ENCODE measurements at places on chromosomes 13 and 19.

DNA sequence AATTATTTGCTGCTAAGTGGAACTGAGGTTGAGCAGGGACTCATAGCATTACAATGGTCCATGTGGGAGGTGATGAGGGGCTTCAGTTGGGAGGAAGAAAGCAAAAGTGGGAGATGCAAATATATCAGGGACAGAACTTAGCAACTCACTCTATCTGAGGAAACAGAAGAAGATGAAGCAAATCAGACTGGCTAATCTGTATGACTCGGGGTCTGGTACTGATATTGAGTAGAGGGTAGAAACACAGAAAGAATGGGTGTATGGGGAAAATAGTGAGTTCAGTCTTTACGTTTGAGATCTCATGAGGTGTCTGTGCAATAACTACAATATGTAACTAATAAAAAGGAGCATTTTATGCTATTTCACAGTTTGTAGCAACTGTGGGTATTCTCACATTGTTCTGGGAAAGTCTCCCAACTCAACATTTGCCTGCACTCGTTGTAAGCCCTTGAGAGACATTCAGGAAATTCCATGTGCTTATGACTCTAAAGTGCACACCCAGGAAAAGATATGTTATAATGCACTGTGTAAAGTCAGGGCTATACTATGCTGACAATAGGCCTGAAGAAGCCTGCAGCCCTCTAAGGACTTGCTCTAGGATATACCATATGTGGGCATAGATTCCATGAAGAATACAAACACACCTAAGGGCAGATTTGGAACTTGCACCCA, 183.5 kb downstream of the SPRY2 start:
- DNase-seq: no peak

DNA sequence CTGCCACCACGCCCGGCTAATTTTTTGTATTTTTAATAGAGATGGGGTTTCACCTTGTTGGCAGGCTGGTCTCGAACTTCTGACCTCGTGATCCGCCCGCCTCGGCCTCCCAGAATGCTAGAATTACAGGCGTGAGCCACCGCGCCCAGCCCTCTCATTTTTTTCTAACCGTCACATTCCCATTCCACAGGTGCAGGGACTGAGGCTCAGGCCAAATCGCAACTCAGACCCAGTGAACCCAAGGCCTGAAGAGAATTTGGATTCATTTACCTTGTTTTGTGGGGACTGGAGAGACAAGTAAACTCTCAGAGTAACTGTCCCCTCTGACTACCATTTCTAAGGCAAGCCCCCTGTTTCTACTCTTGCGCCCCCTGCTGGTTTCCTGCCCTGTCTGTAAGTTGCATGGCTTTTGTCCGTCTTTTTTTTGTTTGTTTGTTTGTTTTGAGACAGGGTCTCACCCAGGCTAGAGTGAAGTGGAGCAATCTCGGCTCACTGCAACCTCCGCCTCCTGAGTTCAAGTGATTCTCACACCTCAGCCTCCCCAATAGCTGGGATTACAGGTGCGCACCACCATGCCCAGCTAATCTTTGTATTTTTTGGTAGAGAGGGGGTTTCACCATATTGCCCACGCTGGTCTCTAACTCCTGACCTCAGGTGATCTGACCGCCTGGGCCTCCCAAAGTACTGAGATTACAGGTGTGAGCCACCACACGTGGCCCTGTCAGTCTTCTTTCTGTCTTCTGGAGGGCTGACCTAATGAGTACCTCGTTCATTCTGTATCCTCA, 2.3 kb upstream of the STRN4 start:
- DNase-seq: no peak

GRCh38 chr13:79477968-79478367, 3.0 kb upstream of the NDFIP2 start:
- no peak for DNase-seq

DNA sequence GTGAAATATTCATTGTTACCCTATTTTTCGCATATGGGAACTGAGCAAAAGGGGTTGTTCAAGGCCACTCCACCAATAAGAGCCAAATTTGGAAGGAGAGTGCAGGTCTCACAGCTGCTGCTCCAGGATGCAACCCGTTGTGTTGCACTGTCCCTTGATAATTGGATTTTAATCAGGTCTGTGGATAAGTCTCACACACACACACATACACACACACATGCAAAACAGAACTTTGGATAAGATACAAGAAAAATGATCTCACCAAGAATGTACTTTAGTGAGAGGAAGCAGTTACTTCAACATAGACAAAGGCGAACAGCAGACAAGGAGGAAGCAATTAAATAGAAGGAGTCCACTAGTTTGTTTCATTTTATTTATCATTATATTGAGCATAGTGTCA, 127.3 kb upstream of the EDNRB start:
- DNase-seq: no peak

DNA sequence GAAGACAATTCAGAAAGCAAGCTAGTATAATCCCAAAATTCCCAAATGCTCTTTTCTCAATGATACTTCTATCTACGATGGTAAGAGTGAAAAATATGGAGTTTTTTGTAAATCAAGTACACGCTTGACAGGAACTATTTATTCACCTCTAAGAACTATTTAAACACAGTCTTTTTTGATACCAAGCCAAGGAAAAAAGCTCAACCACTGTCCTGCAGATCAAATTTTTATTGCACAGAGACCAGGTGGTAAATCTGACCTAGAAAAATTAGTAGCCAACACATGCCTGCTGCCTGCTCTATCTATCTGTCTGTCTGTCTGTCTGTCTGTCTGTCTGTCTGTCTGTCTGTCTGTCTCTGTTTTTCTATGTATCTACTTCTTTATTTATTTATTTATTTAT, 292.2 kb downstream of the MZT1 start:
- DNase-seq: no peak

- no peak for DNase-seq
Measured at GRCh38 chr13:51644654-51645053, 60.4 kb downstream of the WDFY2 start.

DNA sequence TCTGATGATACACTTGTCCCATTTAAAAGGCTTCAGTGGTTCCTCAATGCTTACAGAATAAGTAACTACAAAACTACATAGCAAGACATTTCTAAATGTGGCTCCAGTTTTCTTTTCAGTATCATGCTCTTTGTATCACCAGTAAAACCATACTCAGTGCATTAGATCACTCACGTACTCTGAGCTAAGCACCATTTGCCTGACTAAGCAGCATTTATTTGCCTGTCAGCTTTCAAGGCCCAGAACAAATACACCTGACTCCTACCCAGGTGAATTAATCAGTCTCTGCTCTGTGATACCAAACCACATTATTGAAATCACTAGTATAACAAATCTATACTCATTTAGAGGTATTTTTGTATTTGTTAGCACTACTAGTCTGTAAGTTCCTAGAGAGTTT, 47.4 kb upstream of the PCDH20 start:
- DNase-seq: no peak

Data from NCI-H2107 (cell line).